DMS53 (cell line): ENCODE measurements at places on chromosomes 12 and 14.
A peak's percentile ranks its signal among the peaks of the same experiment; 100 is the strongest.

DNA sequence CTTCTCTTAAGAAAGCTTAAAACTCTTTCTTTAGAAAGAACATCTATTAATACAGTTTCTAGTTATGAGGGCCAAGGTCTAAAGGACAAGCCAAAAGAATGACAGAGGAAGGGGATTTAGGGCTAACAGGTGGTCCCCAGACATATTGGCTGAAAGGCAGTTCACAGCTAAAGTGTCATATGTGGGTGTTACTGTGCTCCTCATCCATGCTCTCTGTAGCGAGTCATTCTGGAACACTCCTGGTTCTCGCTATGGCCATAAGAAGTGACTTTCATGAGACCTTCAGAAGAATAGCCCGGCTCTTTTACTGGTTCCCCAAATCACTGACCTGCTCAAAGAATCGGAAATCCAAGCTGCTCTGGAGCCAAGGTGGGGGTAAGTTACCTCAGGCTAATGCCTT is 55.0 kb downstream of the TBK1 start:
- DNase-seq: no peak

GRCh38 chr14:89440986-89441909 is 24.2 kb upstream of the FOXN3 start:
- no peak for DNase-seq

- no peak for DNase-seq
Observed at GRCh38 chr12:19191089-19191488, 61.6 kb downstream of the PLEKHA5 start.

DNA sequence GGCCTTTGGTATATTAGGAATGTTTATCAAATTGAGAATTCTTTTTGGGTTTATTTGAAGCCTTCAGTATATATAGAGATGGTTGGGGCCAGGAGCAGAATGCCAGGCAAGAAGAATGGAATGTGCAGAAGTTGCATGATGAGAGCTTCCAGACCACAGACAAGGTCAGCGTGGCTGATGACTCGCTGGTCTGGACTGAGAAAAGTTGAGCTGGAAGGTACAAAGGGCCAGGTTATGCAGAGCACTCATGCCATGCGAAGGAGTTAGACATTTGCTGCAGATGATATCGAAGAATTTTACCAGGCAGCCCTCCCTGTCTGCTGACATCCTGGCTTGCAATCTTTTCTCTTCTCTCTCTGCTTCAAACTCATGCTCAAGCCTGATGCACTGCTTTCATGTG is 196.2 kb upstream of the ARHGAP5 start:
- DNase-seq: peak; percentile 16

- DNase-seq: no peak
Observed at GRCh38 chr12:20489645-20490044, 121.3 kb downstream of the PDE3A start.

GRCh38 chr12:86985298-86985697 is 729.1 kb upstream of the MGAT4C start:
- DNase-seq: no peak
